Skeletal muscle cell (primary cell): ENCODE measurements at places on chromosomes 4 and X.
A peak's percentile ranks its signal among the peaks of the same experiment; 100 is the strongest.

- peak; percentile 47 for DNase-seq
Measured at GRCh38 chr4:138910914-138911336, 104.7 kb upstream of the NOCT start.

DNA sequence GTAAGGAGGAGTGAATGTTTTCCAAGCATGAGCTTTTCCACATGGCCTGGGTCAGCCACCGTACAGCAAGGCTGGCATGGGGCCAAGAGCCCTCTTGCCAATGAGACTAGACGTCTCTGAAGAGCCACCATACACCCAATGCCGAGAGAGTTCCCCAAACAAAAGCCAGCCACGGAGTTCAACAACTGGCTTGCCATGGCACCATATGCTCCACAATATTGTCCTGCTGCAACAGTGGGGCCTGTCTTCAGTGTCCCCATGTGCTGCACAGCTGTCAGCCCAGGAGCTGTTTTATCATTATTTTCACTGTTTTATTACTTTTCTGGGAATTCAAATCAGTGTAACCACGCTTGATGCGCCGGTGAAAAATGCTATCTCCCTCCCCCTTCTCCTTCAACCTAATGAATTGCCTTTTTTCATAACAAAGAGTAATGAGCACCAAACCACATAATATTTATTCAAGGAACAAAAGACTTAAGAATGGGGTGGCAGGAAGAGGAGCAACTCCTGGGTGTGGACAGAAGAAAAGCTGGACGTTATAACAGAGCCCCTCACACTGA is 18.4 kb downstream of the MAML3 start:
- DNase-seq, result no peak

DNA sequence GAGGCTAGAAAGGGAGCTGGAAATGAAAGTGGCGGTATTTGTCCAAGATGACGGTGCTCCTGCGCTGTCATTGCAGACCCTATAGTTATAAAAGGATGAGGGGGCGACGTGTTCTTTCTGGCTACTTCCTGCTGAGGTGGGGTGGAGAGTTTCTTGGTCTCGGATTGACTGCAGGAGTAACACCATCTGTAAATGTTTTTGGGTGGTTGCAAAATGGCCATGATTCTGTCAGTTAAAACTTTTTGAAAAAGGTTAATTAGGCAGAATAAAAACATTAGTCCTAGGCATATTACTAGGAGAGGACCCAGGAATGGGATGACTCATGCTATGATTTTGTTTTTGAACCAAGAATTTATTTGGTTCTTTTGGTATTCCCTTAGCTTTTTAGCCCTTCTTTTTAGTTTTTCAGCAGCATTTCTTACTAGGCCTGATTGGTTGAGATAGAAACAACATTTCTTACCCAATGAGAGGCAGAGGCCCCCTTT is 53.1 kb downstream of the USP11 start:
- no peak for DNase-seq

DNA sequence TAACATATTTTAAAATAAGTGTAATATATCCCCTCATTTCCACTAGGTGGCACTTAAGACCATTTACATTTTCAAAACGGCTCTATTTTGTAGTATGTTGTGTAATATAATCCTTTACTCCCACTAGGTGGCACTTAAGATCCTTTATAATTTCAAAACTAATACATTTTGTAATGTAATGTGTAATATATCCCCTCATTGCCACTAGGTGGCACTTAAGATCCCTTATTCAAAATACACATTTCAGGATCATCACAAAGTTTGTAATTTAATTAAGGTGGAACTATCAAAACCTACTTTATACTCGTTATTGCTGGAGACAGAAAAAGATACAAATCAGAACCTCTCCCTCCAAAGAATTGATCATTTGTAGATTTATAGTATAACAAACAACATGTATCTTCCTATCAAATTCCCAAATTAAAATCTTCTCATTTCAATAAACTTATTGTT is 132.5 kb downstream of the ARHGAP6 start:
- DNase-seq, result peak; percentile 39

DNA sequence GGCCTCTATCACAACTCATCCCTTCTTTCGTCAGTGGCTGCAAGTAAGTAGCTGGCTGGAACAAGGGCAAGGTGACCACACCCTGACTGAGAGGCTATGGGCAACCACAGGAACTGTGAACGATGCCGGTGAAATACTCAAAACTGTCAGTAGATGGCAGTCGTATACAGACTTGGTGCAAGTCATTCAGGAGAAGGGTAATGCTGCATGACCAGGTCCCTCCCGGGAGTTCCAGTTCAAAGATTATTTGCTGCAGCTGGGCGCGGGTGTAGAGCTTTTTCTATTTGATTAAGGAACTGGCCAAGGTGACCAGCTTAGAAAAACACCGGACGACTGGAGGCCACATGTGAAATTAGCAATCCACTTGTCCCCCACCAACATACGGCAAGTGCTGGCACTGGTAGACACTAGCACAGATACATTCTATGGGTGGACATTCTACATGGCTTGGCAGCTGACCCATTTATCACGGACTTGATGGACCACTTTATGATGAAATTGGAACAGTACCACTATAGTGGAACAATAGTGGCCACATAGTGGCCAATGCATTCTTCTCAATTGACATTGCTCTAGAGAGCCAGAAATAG is 726.6 kb downstream of the TRAM1L1 start:
- DNase-seq, result peak; percentile 27

DNA sequence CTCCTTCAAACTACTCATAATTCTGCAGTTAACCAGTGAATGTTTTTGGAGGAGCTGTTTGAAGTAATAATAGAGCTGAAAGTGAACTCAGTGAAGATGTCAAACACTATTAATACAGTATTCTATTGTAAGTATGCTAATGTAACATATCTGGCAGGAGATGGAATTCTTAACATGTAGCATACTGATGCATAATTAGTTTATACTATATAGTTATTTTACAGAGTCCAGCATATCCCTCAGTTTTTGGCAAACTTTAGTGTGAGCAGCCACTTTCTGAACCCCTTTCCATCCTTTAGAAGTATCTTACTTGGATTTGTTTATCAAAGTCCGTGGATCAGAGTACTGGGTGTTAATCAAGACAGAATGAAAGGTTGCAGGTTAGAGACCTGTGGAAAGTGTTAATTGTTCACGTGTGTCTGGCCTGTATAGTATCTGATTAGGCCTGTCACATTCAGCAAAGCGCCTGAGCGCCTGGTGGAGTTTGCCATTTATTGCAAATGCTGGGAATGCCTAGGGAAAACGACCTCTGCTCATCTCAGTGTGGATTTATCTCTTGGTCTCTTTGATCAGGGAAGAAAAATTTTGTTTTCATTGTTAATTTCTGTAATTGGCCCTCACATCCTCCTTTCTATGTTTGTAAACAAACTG is 251.7 kb upstream of the MAD2L1 start:
- DNase-seq, result no peak
